ENCODE measurements at places on chromosomes 1 and 21.

DNA sequence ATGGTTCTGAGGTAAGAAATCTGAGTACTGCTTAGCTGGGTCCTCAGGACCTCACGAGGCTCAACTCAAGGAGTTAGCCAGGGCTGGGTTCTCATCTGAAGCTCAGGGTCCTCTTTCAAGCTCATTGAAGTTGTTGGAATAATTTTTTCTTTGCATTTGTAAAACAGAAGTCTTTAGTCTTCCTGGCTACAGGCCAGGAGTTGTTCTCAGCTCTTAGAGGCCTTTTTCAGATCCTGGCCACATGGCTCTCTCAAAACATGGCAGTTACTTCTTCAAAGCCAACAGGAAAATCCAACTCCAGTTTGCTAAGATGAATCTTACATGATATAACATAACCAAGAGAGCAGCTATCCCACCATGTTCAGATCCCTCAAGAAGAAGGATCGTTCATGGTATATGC, 92.3 kb upstream of the CHODL start:
- DNase-seq: no peak

DNA sequence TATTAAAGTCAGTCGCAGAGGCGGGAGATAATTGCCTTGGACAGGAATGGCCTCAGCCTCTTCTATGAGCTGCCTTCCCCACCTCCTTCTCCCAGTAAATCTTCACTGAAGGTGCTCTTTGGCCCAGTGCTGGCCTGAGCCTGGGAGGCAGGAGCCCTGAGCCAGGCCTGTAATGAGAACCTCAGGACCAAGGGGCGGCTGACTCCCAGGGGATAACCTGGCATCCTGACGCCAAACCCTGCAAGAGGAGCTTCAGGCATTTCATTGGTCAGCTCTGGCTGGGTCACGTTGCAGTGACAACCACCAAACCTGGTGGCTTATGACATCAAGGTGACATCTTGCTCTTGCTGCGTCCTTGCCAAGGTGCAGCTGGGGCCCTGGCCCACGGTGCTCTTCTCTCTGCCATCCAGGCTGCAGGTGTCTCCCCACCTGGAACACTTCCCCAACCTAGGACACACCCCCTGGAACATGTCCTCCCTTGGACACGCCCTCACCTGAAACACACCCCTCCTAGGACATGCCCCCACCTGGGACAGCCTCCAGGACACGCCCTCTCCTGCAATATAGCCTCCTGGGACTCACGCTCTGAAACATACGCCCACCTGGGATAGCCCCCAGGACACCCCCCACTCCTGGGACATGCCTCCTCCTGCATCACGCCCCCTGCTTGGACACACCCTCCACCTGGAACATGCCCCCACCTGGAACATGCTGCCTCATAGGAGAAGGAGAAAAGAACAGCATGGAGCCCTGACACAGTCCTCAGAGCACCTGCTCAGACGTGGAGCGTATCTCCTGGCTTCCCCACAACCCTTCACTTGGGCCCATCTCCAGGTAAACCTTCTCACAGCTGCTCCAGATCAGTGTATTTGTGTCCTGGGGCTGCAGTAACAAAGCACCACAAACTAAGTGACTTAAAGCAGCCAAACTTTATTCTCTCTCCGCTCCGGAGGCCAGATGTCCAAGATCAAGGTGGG, 333.6 kb downstream of the NPHP4 start:
- no peak for DNase-seq

DNA sequence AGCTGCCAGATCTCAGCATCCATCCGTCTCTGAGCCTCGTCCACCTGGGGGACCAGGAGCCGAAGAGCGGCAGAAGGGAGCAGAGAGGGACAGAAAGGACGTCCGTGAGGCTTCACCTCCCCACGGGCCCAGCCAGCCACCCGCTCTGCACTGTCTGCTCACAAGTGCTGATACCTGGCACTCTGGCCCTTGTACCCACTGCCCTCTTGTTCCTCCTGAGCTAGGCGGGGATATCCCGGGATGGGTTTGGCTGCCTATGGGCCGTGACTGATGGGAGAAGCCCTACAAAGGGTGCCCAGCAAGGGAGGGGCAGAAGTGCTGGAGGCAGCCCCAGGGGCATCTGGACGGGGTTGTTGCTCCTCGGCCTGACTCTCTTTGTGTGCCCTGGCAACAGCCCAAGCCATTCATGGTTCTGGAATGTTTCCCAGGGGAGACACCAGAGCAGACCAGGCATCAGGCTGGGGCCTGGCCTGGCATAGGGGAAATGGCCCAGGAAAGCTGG, 57.6 kb downstream of the LDLRAD2 start:
- DNase-seq: no peak

GRCh38 chr1:166902279-166902678, 26.2 kb upstream of the TADA1 start:
- DNase-seq: no peak

GRCh38 chr21:36097427-36098181, 27.8 kb downstream of the CBR1 start:
- no peak for DNase-seq

- no peak for DNase-seq
Observed at GRCh38 chr1:1758692-1759455, 19.4 kb downstream of the NADK start.

GRCh38 chr1:24754229-24754628, 9.0 kb downstream of the CLIC4 start:
- no peak for DNase-seq

GRCh38 chr1:116880917-116881316, 28.8 kb upstream of the PTGFRN start:
- DNase-seq: no peak

GRCh38 chr1:160916666-160917065, 31.7 kb upstream of the ITLN1 start:
- DNase-seq: no peak

DNA sequence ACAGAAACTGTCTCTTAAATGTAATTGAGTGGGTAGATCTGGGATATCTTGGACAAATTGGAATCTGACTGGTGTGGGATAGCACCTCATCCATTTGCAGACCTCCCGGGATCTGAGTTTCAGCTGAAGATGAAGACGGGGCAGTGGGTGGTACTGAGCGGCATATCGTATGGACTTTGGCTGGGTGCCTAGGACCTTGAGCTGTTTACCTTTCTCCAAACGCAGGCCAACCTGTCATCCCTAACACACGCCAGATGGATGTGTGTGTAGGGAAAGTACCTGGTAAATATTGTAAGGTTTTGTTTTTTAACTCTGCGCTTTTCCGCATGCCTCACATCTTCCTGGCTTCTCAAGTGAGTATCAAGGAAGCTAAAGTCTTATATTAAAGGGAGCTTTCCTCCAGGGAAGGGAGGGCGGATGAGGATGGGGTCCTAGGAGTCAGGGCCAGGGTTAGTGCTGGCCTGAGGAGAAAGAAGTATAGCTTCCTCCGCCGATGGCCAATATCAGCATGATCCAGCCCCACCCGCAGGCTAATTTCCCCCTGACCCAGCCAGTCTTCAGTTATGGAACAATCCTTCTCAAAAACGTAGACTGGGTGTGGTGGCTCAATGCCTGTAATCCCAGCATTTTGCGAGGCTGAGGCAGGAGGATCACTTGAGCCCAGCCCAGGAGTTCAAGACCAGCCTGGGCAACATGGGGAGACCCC, 26.2 kb downstream of the ATP8B2 start:
- DNase-seq: no peak

GRCh38 chr1:25569597-25570396, 26.4 kb downstream of the LDLRAP1 start:
- no peak for DNase-seq

DNA sequence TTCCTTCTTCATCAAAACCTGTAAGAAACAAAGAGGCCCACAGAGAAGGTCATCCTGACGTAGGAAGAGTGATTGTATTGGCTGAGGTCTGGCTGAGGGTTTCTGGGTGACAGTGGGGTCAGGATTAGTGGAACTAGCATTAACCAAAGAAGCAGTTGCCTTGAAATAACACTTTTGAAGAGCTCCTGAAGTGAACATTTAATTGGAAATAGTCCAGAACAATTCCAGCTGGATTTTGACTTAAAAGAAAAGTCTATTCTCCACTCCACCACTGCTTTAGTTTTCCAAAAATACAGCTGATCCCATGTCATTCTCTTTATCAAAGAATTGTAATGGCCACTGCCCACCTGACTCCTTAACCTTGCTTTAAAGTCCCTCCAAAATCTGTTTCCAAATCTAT, 27.7 kb downstream of the CASQ2 start:
- DNase-seq: no peak

DNA sequence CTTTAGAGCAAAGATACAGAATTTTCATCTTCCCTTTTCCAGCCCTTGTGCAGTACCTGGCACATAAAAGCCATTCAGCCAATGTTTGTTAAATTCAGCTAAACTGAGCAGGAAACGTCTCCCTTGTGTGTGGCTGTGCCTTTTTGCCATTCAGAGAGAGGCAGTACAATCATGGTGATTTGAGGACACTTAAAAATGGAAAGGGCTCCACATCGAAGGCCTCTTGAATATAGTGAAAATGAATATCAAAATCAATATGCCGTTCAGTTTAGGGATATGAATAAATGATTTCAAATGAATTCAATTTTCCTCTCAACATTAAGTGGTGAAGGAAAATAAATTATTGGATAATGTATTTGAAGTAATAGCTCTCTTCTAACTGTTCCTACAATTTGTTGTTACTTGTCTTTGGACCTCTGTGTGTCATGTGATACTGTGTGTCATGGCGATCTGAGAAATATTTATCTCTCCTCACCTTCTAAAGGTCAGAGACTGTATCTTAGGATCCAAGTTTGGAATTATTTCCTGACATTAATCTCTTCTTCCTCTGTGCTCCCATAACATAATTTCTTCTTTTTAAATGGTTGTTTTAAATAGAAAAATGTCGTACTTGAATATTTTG, 355.6 kb upstream of the ST6GALNAC5 start:
- no peak for DNase-seq

DNA sequence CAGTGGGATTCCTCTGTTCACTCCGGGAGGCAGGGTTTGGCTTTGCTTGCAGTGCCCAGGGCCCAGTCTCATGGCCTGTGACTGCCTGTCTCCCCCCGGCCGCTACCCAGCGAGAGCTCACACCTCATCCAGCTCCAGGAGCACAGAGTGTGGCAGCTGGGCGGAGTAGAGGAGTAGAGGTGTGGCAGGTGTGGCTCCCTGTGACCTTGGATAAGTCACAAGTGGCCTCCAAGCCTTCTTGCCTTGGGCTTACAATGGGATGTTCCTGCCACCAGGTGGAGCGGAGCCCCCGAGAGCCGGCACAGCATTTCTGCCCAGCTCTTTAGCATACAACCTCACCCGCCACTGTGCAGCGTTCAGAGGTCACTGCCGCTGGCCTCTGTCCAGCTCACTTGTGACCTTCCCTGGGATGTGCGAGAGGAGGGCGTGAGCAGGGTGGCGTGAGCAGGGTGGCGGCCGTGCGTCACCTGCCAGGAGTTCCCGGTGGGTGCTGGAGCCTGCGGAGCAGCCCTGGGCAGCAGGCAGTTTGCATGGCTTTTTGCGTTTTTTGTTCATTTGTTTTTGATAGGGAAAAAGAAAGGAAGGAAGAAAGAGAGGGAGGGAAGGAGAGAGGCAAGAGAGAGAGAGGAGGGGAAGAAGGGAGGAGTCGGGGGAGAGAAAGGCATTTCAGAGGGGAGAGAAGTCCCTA, 42.4 kb downstream of the CRYAA start:
- DNase-seq: no peak

- peak; percentile 42 for DNase-seq
Observed at GRCh38 chr1:23838401-23838866, 13.2 kb upstream of the HMGCL start.

DNA sequence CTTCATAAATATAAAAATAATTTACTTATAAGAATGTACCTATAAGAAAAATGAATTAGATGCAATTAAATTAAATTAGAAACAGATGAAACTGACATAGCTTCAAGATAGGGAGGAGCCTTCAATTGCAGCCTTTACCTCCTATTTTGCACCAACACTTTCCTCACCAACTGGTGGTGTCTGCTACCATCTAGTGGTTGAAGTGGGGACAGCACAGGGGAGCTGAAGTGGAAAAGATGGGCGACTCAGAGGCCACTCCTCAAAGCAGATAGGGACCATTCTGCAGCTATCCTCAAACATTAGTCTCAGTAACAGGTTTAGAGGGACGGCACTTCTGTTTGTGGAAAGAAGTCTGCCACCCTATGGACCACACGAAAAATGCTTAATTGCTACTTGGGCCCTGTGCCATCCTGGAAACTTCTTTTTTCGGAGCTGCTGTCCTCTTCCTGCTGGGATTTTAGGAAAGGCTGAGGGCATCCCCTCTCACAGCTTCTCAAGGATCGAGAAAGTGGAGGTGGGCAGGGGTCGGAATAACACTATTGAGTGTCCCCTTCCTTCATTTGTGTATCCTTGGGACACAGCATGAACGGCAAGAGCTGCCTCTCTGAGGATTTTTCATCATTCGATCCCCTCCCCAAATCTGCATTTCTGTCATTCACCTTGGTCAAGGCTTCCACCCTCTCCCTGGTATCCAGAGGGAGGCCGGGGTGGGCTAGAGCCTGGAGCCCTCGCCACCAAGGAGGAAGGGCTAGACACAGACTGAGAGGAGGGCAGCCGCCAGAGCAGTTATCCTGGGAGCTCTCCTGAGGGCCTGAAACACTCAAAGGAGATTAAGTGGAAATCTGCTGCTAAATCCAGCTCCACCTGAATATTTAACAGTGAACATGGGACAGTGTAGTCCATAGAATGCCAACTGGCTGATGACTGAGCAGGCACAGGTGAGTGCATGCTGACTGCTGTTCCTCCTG, 9.6 kb downstream of the PROK1 start:
- peak; percentile 80 for DNase-seq

- no peak for DNase-seq
Observed at GRCh38 chr1:233505130-233505529, 108.8 kb upstream of the KCNK1 start.

DNA sequence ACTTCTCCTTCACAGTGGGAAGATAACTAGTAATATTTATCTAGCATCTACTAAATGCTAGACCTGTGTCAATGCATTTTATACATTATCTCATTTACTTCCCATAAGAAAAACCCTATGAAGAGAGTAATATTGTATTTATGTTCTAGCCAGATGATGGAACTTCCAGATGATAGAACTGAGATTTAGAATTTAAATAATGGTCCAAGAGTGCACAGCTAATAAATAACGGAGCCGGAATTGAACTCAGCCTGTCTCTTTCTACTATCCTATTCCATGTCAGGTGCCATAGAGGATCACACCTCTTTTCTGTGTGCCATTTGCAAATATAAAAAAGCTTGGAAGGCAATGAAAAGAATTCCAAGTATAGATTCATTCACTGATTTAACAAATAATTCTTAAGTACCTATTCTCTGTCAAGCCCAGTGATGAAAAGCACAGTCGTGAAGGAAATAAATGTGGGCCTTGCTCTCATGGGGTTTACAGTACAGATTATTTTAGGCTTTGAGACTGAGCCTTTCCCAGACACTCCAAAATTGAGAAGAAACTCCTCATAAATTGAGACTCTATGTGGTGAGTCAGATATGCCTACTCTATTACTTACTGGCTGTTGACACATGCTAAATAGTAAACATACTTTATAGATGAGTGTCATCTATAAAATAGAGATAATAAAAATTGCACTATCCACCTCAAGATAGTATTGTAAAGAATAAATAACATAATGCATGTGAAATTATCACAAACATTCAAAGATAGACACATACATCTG, 378.0 kb upstream of the PRMT6 start:
- no peak for DNase-seq

DNA sequence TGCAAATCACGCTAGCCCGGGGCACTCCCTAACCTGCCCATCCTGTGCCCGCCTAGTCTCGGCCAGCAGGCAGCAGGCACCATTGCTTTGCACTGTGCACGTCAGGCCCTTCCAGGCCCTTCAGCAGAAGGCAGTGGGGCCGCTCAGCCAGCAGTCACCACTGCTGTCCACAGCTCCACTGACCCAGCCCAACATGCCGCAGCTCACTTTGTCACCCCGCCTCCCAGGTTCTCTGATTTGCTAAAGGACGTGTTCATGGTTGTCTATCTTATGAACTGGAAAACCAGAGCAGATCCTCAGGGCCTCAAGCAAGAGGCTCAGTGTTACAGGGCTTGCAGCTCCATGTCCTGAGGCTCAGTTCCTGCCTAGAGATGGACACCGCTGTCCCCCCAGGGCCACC, 14.2 kb upstream of the SPOCD1 start:
- no peak for DNase-seq
